ENCODE measurements at places on chromosomes 2 and 18.

DNA sequence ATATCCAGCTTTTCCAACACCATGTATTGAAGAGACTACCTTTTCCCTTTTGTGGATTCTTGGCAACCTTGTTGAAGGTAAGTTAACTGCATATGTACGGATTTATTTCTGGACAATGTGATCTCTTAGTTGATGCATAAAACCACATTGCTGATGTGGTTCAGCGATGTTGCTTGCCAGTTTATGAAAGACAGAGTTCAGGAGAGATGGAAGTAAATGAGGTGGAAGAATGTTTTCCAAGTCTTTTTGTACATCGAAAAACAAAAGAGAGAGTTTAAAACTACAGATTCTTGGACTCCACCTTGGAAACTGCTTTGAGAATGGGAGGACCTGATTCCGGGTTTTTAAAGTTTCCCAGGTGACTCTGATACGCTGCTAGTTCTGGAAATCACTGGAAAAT lies 43.8 kb downstream of the MOB4 start:
- no peak for DNase-seq

DNA sequence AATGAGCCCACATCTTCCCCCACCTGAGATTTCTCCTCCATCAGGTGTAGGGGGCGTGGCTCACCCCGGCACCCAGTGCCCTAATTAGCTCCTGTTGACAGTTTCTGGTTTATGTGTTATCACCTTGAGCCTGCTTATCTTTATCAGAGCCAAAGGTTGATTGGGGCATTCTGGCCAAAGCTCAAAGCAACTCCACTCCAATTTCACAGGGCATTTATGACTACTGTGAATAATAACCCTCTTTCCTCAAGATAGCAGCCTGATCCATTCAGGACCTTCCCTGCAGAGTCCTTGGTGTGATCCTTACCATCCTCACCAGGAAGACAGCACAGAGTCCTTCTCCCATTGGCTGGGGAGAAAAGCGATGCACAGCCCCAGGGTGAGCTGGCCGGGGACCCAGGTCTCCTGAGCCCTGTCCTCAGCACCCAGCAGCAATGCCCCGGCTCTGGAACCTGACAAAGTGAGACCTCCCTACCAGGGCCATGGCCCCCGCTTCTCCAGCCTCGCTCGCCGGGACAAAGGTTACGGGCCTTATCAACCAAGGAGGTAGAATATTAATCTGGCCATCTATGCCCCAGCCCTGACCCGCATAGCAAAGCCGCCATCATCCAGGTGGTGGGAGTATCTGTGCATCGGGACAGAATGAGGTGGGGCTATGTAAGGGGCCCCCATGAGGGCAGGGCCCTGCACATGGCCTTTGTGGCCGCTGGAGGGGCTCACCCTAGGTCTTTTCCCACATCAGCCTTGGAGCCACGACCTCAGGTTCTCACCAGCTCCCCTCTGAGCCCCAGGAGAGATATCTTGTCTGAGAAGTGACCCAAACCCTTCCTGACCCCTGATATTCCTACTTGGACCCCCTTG lies 64.5 kb downstream of the ZFP36L2 start:
- no peak for DNase-seq

GRCh38 chr2:109254174-109254904 lies 125.3 kb downstream of the SH3RF3 start:
- DNase-seq, result no peak

- DNase-seq, result no peak
Measured at GRCh38 chr18:74419761-74420160, 37.3 kb downstream of the DIPK1C start.

DNA sequence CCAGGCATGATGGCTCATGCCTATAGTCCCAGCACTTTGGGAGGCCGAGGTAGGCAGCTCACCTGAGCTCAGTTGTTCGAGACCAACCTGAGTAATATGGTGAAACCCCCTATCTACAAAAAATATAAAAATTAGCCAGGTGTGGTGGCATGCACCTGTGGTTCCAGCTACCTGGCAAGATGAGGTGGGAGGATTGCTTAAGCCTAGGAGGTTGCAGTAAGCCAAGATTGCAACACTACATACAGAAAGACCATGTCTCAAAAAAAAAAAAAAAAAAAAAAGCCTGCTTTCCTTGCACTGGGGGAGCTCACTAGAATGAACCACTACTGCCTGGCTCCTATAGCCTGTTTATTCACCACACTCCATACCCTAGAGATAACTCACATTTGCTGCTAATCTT lies 7.4 kb upstream of the MAT2A start:
- no peak for DNase-seq

- no peak for DNase-seq
Measured at GRCh38 chr18:21996351-21996826, 173.0 kb upstream of the GATA6 start.

Measured in femur (tissue), 1 donor.